M059J (cell line): ENCODE measurements at places on chromosomes 11 and 22.

GRCh38 chr11:121451986-121452608, at the start of gene SORL1:
Gene SORL1 (plus strand): TSS chr11:121452314. CDS start chr11:121452332, 18 bp downstream.
- DNase-seq, result peak; percentile 62

GRCh38 chr11:96215826-96216225, 127.2 kb downstream of the MAML2 start:
- no peak for DNase-seq

DNA sequence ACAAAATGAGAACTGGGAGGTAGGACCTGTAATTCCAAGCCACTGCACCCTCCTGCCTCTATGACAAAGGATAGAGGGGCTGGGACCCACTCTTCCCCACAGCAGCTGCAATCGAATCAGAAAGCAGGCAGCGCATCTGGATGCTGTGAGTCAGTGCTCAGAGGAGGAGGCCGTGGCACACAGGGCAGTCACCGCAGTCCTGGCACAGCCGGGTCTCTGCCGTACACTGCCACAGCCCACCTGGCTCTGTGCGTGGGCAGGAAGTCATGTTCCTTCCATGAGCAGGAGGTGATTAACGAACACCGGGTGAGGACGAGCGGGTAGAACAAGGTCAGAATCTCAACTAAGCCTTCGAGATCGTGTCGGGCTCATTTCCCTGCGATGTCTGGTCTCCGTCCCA, 30.2 kb upstream of the PPFIA1 start:
- no peak for DNase-seq

GRCh38 chr11:12696911-12697581, 22.8 kb downstream of the TEAD1 start:
- no peak for DNase-seq

- DNase-seq, result no peak
These were observed 6.8 kb downstream of the CCDC86 start for GRCh38 chr11:60848714-60849151.

DNA sequence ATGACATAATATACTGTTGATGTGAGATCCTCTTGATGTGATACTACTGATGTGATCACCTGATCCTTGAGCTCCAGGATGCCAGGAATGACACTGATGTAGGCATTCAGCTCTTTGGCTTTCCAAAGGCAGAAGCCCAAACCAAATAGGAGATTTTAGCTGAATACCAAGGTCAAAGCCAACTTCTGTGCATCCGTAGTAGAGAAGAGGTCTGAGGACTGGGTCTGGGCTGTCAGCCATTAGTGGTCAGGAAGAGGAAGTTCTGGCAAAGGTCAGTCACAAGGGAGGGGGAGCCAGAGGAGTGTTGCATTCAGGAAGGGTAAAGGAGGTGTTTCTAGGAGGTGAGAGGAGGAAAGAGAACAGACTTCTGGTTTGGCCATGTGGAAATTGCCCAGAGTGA, 53.4 kb upstream of the PARVG start:
- no peak for DNase-seq

DNA sequence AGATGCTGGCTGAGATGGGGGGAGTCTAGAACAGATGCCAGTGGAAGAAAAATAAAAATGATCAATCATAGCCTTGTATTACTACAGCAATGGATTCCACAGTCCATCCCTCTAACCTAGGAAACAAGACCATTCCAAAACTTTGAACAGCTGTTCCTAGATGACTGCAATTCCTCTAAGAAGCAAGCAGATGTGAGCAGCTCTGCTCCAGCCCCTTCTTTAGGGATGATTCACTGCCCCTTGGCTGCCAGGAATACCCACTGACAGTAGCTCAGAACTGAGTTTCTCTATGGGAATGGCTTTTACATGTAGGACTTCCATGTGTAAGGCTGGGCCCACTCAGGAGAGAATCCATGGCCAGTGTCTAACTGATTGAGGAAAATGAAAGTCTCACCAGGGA, 943.9 kb downstream of the OPCML start:
- DNase-seq, result no peak

- no peak for DNase-seq
These were observed 17.8 kb downstream of the CHADL start for GRCh38 chr22:41222846-41223507.

DNA sequence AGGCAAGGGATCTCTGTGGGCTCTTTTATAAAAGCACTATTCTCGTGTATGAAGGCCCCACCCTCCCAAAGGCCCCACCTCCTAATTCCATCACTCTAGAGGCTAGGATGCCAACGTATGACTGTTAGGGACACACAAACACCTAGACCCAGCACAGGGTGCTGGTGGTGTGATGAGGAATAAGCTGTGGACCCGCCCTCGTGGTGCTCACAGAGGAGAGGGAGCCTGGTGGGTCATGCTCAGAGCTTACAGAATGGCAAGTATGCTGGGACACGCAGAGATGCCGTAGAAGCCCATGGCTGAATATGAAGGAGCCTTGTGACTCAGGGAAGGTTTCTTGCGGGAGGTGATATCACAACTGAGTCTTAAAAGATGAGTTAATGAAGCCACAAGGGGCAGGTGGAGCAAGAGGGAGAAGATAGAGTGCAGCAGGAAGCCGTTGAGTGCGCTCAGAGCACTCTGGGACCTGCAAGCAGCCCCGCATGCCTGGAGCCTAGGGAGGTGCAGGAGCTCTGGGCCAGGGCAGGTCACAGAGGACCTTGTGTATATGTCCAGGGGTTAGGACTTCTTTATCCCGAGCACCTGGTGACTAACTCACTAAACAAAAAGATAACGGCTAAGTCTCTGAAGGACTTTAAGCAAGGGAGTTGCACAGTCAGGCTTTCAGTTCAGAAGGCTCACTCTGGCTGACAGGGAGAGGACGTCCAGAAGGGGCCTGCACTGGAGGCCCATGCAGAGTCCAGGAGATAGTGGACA, 160.9 kb downstream of the TRIM29 start:
- DNase-seq, result no peak

GRCh38 chr11:113593698-113594308, 112.3 kb downstream of the TMPRSS5 start:
- peak; percentile 94 for DNase-seq

- no peak for DNase-seq
These were observed 131.4 kb upstream of the C11orf58 start for GRCh38 chr11:16606784-16607674.

- DNase-seq, result no peak
These were observed 91.8 kb upstream of the CD44 start for GRCh38 chr11:35047179-35047578.

DNA sequence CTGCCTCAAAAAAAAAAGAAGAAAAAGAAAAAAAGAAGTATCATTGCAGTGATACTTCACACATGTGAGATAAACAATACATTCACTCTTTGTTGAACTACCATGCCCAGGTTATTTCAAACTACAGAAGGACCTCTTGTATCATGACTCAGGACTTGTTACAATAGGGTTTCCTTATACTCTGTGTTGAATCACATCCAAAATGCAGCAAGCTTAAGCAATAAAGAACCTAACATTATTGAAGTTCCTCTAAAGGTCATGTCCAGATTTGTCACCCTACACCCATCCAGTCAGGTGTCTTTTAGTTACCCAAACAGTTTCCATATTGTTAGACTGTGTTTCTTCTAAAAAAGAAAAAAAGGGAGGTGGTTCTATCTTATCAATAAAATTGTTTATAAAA, 26.9 kb upstream of the ALKBH3 start:
- no peak for DNase-seq

DNA sequence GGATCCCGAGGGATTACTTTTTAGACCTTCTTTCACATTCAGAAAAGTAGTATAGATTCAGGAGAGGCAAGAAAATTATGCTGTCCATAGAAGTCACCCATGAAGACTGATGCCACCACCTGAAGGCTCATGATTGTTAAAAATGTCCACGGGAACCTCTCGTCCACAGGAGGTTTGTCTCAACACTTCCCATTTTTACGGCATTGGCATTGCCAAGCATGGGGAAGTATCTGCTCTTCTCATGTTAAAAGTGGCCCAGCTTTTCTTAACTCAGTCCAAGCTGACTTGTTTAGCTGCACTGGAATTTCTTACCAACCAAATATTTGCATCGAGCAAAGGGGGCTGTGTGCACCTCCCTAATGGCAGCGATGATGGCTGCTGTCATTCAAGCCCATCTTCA, 9.6 kb downstream of the CDPF1 start:
- DNase-seq, result no peak

GRCh38 chr11:32561835-32562234, 21.8 kb upstream of the EIF3M start:
- DNase-seq, result no peak

DNA sequence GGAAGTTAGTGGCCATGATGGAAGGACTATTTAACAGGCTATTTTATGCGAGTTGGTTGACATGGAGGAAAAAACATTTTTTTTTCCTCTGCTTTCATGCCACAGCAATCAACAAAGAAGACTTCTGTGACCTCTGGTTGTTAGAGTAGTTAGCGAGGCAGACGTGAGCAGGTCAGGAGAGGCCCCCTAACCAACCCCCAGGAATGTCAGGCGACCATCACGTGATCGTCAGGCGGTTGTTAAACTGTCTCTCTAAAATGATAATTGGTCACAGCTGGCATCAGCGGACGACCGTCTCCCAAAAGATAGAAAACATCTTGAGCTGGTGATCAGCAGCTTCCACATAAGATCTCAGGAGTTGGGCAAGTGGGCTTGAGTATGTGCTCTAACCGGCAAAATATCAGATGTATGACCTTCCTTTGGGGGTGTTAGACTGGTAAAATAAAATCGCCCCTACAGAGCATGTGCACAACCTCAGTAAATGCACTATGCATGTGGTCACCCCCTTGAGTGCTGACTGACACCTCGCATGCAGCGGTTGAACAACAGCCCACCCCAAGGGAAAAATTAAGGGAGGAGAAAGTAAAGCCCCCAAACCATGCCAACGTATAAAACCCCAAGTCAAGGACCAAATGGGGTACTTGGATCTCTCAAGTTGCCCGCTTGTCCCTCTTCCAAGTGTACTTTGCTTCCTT, 20.9 kb upstream of the NARS2 start:
- DNase-seq, result no peak

DNA sequence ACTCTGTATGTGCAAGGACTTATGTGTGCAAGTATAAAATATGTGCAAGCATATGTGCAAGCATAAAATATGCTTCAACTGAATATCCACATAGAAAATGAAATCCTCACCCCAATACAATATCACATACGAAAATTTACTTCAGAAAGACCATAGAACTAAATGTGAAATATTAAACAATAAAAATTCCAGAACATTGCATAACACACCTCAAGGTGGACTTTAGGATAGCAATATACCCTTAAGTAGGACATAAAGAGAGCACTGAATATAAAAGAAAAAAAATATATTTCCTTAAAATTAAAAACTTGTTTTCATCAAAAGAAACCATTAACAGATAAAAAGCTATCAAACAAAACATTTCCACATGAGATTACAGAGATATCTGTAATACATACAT, 67.8 kb downstream of the FCHSD2 start:
- DNase-seq, result no peak

- DNase-seq, result no peak
These were observed 106.7 kb downstream of the CCDC81 start for GRCh38 chr11:86481399-86481798.

GRCh38 chr22:46747646-46748045, 9.6 kb upstream of the CERK start:
- no peak for DNase-seq

- DNase-seq, result peak; percentile 74
These were observed at the start of gene RASD2 for GRCh38 chr22:35540595-35541253. Gene RASD2 (plus strand): TSS chr22:35540831. CDS start chr22:35546810, 5,979 bp downstream.

GRCh38 chr11:73453562-73453961, 77.4 kb downstream of the RELT start:
- no peak for DNase-seq

DNA sequence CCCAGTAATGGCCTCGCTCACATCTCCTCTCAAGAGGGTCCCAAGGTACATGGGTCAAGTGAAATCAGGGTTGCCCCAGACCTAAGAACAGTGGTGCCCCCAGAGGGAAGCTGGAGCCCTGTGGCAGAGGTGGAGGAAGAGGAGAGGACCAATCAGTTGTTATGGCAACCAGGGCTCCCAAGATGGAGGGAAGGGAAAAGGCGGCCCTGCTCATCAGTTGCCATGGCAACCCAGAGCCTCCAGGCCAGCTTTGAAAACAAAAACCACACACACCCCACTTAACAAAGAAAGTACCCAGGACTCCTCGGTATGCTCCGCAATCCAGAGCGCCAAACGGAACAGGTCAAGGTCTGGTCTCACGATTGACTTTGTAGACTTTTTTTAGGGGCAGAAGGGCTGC, 53.5 kb upstream of the SLC35C1 start:
- peak; percentile 18 for DNase-seq

GRCh38 chr22:22050141-22050775, 67.7 kb upstream of the TOP3B start:
- DNase-seq, result no peak

DNA sequence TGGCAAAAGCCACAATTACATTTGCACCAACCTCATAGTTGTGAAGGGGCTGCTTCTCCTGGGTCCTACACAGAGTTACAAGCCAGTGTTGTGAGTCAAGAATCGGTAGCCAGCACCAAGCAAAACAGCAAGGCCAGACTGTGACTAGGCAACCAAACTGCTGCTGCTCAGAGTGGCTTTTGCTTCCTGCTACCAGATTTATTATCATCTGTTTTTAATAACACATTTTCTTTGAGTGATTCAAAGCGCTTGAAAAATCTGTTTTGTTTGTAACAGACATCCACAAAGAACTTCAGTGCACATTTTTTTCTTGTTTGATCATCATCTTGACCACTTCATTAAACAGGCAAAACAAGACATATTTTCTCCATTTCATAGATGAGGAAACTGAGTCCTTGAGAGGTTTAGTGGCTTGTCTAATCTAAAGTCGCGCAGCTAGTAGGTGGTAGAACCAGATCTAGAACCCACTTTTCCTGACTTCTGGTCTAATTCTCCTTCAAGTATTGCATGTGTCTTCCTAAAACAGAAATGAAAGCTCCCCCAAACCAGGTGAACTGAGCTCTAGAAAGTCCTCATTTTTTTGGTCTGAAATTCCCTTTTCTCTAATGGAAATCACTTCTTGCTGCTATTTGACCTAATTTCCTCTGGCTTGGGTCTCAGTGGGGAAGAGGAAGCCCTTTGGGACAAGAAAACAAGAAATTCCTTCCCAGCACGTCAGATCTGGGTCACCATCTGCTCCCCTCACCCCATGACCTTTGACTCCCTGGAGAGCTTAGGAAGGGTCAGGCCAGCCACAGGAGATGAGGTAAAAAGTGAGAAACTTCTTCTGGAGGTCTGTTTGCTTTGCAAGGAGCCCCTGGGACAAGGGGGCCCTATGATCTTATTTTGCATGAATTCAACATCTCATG, 39.9 kb downstream of the CWC15 start:
- peak; percentile 96 for DNase-seq

DNA sequence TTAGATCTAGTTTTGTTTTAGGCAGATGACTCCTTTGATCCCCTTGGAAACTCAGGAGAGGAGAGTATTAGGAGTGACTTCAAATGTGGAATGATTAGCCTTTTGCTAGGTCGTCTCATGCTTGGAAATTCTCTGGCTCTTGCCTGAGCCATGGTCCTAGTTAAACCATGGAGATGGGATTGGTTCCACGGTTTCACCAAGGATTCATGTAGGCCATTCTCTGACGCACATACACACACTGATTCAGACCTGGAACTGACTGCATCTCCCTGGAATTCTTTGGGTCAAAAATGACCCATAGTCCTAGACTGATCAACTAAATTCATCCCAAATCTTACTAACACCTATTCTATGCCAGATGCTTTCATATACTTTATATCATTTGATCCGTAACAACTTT, 56.5 kb downstream of the POLD3 start:
- DNase-seq, result no peak
